ENCODE measurements at places on chromosomes 11 and 22.

DNA sequence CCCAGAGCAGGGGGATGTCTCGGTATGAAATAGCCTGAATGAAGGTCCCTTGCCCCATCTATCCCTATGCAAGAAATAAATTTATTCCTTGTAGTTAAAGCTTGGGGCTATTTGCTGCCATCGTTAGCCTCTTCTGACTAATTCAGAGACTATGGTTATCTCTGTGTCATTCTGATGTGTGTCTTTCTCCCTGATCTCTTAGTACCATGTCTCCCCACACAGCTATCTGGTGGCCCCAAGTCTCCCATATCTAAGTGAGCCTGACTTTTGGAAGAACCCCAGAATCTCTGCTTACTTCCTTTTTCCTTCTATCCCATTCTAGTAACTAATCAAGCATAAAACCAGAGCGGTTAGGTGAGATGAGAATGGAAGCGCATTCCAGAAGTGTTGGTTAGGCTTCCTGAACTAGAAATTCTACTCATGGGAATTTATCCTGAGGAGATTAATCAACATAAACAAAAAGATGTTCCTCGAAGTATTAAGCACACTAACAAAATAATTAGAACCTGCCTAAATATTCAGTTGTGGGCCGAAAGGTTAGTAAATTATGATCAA, 71.4 kb upstream of the BMAL1 start:
- no peak for DNase-seq

- DNase-seq = no peak
Observed at GRCh38 chr11:2091112-2091746, 48.0 kb downstream of the IGF2 start.

- DNase-seq = peak; percentile 63
Observed at GRCh38 chr11:119093942-119094815, 7.5 kb downstream of the DPAGT1 start.

- DNase-seq = no peak
Observed at GRCh38 chr11:62627713-62628112, 5.9 kb upstream of the B3GAT3 start.

DNA sequence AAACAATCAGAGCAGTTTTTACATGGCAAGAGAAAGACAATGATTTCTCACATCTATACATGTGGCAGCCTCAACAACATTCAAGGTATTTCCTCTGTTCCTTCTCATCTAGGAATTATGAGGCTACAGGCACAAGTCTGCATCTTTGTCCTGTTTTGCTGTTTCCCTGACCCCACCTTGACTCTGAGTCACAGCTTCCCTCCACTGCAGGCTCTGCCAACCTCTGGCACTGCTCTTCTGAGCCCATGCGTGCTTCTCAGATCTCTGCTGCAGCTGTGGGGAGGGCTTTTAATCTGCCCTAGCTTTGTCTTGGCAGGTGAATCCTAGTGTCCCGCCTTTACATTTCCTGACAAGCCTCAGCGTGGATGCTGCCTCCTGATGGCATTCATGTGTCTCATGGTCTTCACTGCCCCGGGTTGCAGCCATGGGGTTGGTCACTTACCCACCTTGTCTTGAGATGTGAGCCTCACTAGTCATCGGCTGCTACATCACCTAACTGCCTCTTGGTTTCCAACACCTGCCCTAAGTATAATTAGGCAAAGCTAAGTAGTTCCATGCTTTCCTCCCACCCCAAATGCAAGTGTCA, 578.5 kb downstream of the TBC1D22A start:
- no peak for DNase-seq

DNA sequence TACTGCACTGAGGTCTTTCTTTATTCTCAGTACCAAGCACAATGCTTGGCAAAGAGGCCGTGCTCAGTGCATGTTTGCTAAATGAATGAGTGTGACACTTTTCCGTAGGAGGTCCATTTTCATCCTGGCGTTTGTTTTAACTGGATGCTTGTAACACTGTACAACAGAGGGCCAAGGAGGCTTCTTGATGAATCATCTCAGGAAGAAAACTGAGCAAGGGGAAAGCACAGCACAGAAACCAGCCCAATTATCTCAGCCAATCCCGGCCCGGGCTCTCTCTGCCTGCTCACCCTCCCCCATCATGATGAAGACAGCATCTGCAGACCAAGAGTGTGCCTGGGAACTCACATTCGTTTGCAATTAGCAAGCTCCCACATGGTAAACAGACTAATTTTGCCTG, 570.3 kb downstream of the OPCML start:
- DNase-seq = no peak

DNA sequence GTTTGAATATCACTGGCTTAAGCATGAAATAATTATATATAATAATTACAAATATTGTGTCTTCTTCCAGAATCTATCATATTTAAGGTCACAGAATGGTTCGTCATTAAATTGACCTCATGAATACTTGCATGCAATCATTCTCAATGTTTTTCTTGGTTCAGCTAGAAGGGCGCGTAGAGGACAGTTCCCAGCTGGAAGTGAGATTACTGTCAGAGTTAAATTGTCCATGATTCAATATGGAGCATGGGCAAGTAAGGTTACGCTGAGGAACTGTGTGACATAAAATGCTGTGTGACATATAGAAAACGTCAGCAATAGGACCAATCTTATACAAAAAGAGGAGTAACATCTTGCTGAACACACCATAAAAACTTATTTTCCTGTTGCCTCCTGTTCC, 2423.5 kb upstream of the RAG2 start:
- DNase-seq = no peak

- DNase-seq = peak; percentile 28
Observed at GRCh38 chr11:10305262-10305963, 540 bp downstream of the ADM start.

DNA sequence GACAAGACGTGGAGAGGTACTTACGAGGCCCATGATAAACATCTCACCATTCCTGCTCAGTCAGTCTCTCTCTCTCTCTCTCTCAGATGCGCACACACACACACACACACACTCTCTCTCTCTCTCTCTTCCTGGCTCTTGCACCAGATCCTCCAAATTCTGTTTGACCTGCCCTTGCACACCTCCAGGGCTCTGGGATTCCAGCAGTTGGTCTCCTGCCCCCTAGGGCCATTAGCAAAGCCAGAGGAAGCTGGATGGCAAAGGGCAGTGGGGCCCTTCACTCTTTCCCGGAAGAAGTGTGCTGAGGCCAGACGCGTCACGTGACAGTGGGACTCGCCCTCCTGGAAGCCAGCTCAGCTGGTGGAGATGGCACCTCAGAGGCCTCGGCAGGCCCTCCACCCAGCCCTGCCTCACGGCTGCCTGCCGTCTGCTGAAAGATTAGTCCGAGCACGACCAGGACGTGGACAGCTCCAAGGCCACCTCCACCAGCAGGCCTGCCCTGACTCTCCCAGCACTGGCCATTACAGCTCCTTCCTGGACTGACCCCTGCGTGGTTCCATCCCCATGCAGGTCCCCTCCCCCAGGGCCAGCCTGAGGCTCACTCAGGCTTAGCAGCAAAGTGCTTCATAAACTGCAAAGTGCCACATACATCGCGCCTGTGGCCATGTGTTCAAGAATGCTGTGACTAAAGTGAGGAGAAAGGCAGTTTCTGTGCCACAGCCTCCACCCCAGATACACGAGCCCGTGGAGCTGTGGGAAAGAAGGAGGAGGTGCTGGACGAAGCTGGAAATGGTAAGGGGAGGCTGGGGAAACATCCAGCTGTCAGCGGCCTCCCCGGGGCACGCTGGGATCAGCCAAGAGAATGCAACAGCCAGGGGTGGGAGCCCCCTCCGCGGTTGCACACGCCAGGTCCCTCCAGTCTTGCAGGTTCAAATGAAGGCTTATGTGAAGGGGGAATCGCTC, 3.7 kb downstream of the PDGFB start:
- peak; percentile 60 for DNase-seq

DNA sequence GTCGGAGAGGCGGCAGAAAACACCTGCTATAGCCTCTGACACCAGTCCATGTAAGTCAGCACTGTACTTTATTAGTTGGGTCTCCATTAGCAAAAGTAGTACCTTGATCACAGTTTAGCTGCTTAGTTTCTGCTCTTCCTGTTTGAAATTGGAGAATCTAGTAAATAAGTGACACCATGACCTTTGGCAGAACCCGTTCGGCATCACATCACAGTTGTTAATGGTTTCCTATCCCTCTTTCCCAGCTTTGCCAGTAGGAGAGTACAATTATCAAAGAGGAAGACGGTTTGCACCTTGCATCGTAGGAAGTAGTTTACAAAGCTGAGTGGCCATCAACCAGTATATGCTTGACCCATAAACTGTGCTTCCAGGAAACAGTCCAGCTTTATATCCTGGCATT, 101.8 kb downstream of the TRIM44 start:
- DNase-seq = no peak

Measured in CD4-positive, alpha-beta T cell treated with Interleukin-6 for 4 hours (primary cell).